ENCODE measurements at places on chromosomes 12 and 14.

- no peak for DNase-seq
Observed at GRCh38 chr14:65239143-65239937, 137.0 kb upstream of the MAX start.

DNA sequence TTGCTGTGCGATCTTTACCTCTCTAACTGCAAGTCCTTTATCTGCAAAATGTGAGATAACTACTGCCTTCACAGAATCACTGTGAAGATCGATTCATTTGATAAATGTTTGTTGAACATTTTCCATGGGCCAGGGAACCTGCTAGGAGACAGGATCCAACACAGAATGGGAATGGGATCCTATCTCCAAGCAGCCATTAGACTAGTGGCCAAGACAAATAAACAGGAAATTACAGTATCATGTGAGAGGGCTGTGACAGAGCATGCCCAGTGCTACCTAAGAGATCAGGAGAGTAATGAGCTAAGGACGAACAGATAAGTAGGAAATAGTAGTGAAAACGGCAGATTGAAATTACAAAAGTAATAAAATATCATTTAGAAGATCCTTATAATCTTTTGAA lies 105.7 kb downstream of the GRIN2B start:
- no peak for DNase-seq

DNA sequence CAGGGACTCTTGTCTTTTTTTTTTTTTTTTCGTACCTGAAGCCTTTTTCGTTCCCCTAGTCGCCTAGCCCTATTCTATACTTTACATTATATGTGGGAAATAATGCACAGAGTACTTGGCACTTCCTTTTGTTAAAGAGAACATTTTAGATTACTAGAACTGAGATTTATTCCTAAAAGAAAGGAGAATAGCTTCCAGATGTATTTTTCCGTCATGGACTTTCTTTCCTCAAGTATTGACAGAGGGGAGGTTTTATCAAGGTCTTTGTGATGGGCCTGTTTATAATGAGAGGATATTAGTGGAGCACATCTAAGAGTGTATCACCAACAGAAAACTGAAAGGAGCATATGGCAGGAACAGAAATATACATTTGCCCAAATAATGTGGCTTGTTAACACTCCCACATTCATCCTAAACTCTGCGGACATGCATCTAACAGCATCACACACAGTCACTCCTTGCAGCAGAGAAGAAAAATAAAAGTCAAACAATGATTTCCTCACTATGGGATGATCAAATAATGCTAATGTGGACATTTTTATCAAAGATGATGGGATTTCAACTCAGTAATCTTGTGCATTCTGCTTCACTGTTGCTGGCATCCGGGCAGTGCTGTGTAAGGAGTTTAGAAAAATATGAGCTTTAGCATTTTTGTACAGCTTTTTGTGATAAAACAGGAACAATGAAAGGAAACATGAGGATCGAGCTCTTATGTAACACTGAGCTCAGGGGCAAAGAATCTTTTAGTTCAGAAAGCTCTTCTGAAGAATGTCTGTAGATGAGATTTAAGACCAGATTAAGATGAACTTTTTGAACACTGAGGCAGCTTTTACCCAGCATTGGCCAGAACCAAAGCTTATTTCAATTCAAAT lies 183.1 kb downstream of the EGLN3 start:
- DNase-seq, result no peak

GRCh38 chr12:109156036-109156435 lies 39.6 kb downstream of the ACACB start:
- DNase-seq, result no peak

DNA sequence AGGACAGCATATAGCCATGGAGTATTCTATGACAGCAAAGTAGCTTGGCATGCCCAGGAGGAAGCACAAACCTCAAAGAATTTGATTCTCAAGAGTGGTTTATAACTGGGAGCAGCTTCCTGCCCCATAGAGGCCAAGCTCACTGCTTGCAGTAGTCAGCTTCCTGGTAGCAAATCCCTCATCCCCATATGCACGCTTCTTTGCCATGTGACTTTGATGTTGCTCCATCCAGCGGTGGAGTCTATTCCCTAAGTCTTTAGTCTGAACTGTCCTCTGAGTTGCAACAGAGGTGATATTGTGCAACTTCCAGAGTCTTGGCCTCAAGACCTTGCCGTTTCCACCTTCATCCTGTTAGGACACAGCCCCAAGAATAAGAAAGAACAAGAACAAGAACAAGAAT lies 996.8 kb upstream of the TMEM132C start:
- no peak for DNase-seq

GRCh38 chr12:80877721-80878265 lies 59.9 kb downstream of the LIN7A start:
- no peak for DNase-seq

GRCh38 chr12:5889381-5890047 lies 55.5 kb downstream of the ANO2 start:
- peak; percentile 42 for DNase-seq

GRCh38 chr14:58287607-58288042 lies 10.7 kb upstream of the ARID4A start:
- DNase-seq, result no peak

GRCh38 chr12:107684029-107684795 lies 1.4 kb upstream of the PWP1 start:
- DNase-seq, result peak; percentile 93

DNA sequence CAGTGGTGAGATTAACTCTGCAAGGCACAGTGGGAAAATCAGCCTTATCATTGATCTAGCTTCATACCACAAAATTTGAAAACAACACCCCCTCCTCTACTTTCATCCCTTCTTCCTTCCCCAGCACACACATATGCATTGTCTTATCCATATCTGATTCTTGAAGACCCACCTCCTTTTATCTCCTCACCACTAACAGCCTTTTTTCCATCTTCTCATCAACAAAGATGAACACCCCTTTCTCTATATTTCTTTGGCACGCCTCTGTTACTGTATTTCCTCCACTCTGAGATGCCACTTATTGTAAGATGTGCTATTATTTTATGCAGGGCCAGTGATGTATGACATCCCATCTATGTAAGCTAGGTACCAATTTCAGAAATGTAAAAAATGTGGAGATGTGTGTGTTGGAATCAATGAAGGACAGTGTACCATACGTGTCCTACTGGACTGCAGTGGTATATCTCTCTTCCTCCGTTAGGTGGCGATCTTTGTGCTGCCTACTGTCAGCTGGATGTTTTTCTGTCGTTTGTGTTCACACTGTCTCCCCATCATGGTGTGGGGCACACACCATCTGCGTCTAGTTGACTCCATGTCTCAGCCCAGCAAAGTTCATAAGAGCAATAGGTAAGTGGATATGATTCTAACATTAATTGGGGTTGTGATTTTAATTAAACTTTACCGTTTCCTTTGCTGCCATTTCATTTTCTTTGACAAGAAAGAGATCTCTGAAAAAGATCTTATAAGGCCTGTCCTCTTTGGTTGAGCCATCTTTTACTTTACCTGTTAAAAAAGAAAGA lies 24.0 kb downstream of the CCDC38 start:
- DNase-seq, result peak; percentile 58

DNA sequence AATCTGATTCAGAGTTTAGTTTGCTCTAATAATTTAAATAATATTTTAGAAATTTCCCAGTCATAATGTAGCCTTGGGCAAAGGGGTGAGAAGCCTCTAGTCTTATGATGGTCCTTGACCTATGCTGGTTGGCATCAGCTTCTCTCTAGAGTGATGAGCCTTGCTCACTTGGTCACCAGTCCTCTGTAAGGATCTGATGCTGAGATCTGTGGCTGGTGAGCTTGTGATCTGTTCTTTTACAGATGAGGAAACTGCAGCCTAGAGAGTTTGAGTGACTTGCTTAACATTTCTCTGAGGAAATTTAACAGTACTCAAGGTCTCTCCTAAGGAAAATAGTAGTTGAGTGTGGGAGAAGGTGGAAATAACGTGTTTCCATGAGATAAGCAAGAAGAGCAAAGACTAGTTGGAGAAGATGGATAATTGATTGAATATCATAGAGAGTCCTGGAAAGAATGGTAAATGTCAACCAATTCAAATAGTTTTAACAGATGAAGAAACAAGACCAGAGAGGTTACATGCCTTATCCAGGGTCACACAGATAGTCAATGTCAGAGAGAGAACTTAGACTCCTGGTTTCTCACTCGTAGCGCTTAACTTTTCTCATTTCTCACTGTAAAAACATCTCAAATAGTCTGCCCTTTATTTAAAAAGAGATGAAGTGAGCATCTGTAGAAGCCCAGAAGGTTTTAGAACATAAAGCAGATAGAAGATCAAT lies 89.7 kb upstream of the ETV6 start:
- DNase-seq, result no peak

DNA sequence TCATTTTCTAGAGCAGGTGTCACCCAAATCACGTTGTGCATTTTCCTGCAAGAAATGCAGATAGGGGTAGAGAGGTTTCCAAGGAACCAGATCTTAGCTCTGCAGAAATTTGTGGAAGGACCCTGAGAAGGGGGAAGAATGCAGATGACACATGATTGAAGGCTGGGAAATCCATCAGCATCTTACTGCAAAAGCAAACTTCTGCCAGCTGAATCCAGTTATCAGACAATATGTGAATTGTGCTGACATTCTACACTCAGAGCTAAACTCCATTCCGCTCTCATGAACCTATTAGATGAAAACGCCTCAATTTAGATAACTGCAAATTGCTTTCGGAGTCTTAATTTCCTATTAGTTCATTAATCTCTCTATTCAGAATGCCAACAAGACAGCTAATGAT lies 211.3 kb upstream of the NOS1 start:
- peak; percentile 40 for DNase-seq

GRCh38 chr12:85920324-85920947 lies 46.3 kb downstream of the NTS start:
- DNase-seq, result peak; percentile 32

GRCh38 chr12:68825569-68826217 lies 17.7 kb downstream of the MDM2 start:
- no peak for DNase-seq

DNA sequence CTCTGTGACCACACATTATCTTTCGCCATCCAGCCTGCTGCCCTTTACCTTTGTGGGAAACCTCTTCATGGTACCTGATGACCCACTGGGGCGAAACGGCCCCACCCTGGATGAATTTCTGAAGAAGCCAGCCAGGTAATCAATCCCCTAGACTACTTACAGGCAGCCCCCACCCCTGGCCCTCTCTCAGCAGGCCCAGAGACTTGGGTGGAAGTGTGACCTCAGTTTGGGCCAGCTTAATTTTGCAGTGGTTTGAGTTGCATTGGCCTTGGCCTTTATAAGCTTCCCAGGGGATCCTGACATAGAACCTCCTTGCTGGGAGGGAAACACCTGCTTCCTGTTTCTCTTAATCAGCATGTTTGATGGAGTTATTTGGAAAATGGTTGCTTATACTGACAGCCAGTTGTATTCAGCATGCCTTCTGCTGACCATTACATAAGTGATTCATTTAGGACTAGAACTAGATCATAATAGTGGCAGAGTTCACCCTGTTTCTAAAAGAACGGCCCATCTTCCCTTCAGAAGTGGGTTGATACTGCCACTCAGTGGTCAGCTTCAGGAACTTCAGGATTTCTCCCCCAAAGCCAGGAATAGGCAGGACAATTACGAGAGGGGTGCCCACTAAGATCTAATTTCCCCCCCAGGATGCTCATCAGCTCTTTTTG lies 6.1 kb downstream of the SDR39U1 start:
- peak; percentile 72 for DNase-seq

- no peak for DNase-seq
Observed at GRCh38 chr12:1131811-1132224, 140.8 kb downstream of the ERC1 start.

DNA sequence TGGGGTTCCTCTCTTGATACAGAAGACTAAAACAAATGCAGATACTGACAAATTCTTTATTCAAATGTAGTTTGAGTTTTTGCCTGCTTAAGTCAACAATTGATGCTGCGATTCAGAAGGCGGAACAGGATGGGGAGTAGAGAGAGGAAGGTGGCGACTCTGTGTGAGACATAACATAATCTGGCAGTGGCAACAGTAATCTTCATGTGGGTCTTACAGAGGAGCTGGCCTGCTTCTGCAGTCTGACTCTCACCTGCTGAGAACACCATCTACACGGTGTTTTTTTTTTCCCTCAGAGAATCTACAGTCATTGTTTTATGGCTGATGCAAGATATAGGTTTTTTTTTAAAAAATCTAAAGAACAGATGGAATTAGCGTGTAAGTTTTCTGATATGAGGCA lies 10.1 kb downstream of the CCDC92 start:
- no peak for DNase-seq
